ENCODE measurements at places on chromosomes 5 and 9.

GRCh38 chr9:101893661-101894646 is 155.5 kb upstream of the GRIN3A start:
- H3K27ac ChIP-seq: no peak overlapping the region

DNA sequence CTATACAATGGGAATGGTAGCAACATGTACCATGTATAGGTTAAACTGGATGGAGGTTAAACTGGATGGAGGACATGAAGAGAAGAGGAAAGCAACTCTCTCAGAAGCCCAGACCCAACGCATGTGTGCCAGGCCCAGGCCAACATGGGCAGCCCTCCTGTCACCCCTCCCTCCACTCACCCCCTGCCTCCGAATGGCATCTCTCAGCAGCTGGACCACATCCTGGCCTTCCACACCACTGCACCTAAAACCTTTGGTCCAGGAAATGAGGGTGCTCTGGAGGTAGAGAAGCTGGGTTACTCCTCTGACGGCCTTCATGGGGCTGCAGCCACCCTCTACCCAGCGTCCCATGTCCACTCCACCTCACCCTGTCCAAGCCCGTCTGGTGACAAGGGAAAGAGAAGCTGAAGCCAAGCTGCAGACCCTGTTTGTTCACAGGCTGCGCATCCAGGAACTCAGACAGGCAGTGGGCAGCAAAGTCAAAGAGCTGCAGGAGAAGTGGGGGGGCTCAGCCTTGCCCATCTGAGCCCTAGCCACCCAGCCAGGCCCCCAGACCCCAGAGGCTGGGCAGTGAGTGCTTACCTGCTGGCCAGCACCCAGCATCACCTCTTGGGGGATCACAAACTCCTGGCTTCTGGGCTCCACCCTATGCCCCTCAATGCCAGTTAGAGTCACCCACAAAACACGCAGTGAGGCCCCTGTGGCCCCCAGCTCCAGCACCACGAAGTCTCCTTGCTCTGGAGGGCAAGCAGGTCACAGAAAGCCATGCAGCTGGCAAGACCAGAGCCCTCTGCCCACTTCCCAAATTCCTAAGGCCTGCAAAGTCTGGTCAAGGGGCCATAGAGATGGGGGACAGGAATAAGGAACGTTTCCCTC is 8.5 kb downstream of the HK3 start:
- no peak overlapping the region for H3K4me3 ChIP-seq
- DNase-seq: no peak
- H3K27me3 ChIP-seq: peaks cover 15% of the 10 kb centered on the region
- H3K36me3 ChIP-seq: no peaks in the 10 kb centered on the region
- no peaks in the 10 kb centered on the region for H3K4me1 ChIP-seq

GRCh38 chr9:5577225-5577624 is 51.7 kb upstream of the RIC1 start:
- H3K27me3 ChIP-seq: no peaks in the 10 kb centered on the region
- no peak overlapping the region for H3K27ac ChIP-seq
- no peak overlapping the region for H3K4me3 ChIP-seq
- H3K4me1 ChIP-seq: no peaks in the 10 kb centered on the region
- H3K36me3 ChIP-seq: peaks cover 5% of the 10 kb centered on the region

- DNase-seq: no peak
- H3K4me1 ChIP-seq: no peaks in the 10 kb centered on the region
- no peaks in the 10 kb centered on the region for H3K27me3 ChIP-seq
Observed at GRCh38 chr5:158560170-158560569, 539.5 kb downstream of the EBF1 start.

DNA sequence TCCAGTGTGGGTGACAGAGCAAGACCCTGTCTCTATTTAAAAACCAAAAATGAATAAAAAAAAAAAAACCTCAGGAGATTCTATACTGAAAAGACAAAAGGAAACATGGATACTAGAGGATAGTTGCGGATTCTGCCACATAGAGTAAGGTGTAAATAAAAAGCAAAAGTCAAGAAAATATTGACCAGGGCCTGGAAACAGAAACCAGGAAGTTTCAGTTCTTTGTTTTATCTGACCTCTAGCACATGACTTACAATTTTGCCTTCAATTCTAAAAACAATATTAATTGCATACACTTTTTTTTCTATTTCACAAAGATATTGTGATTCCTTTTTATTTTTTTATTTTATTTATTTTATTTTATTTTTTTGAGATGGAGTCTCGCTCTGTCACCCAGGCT is 96.2 kb upstream of the NMUR2 start:
- DNase-seq: no peak
- no peaks in the 10 kb centered on the region for H3K36me3 ChIP-seq
- H3K4me1 ChIP-seq: no peaks in the 10 kb centered on the region
- H3K27me3 ChIP-seq: no peaks in the 10 kb centered on the region
- H3K4me3 ChIP-seq: no peak overlapping the region

All from astrocyte (in vitro differentiated cells and primary cell).